Naive thymus-derived CD4-positive, alpha-beta T cell (primary cell): ENCODE measurements at places on chromosomes 5 and 9.

DNA sequence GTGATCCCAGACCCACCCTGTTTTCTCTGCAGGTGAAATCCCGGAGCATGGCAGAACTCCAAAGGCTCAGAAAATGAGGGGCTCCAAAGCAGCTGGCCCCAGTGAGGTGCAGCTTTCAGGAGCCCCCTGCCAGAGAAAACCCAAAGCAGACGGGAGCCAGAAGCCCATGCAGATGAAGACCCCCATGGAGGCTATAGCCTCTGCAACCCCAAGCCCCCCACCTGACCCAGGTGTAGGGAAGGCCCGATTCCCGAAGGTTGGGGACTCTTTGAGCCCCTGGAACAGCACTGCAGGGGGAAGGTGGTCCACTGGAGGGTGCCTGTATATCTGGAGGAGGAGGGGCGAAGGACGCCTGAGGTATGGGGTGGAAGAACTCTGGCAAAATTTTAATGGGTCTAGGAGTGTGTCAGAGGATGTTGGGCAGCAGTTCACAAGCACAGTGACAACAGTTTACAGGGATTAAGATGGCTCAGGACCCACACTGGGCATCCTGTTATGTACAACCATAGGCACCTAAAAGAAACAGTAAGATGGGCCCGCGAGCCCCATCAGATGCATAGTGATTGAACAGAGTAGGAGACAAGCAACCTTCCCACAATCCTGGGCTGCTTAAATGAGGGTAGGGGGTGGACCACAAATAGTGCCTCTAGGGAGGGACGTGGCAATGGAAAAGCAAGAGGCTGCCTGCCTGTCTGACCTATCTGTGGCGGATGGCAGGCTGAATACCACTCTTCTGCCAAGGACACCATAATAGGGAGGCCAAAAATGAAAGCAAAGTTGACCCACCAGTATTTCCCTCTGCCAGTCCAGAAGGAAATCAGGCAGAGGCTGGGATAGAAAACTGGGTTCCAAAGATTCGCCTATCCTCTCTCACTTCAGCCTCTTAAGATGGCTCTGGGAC is 16.4 kb upstream of the ANXA6 start:
- DNase-seq: no peak

DNA sequence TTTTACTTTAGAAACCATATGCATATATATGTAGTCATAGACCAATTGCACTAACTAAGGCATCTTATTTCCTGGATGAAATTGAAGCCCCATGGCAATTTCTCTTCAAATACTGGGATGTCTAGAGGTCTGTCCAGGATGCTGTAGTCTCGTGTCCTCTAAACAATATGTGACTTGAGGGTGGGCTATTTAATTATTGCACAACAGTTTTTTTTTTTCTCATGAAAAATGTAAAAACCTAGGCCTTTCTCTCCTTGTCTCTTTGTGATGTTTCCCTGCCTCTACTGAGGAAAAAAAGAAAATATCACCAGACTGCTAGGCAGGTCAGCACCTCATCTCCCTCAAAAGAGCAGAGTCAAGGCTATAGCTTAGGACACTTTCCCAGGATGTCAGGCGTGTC is 34.6 kb downstream of the ZCCHC9 start:
- DNase-seq: no peak

GRCh38 chr5:87195616-87196015 is 72.1 kb upstream of the RASA1 start:
- DNase-seq: no peak

DNA sequence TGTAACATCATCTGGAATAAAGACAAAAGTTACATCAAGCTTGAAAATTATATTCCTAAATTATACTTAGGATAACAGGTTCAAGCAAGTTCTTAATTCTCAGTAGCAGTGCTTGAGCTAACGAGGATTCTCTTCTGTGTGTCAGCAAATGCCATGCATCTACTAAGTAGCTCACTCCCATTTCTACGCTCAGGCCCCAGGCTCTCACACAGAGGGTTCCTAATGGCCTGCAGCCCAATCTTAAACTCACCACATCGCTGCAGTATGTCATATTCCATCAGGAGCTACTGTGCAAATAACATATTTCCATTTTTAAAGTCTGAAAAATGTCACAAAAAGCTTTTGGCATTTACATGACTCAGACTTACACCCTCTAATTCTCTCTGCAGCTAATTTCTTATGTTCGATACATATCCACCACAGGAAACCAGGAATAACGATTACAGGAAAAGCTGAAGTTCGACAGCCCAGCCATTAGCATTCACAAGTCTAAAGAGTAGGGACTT is 474.8 kb downstream of the EFNA5 start:
- no peak for DNase-seq

- DNase-seq: no peak
These were observed 172.7 kb upstream of the RIOK2 start for GRCh38 chr5:97355775-97356174.
